ENCODE measurements at places on chromosomes 3 and 15. TPM values are rescaled to one million over a fixed set of nuclear protein-coding genes. Genes with fewer than 3 reads are reported as not detected.

The PDZRN3 gene
- total RNA-seq, result not detected

The PLSCR4 gene
- not detected for total RNA-seq

The PLSCR5 gene
- total RNA-seq, result not detected

The CLDN11 gene
- total RNA-seq, result 4.2 TPM

The SCAP gene
- 81.4 TPM for total RNA-seq

The SGO1 gene
- 16.4 TPM for total RNA-seq

DNA sequence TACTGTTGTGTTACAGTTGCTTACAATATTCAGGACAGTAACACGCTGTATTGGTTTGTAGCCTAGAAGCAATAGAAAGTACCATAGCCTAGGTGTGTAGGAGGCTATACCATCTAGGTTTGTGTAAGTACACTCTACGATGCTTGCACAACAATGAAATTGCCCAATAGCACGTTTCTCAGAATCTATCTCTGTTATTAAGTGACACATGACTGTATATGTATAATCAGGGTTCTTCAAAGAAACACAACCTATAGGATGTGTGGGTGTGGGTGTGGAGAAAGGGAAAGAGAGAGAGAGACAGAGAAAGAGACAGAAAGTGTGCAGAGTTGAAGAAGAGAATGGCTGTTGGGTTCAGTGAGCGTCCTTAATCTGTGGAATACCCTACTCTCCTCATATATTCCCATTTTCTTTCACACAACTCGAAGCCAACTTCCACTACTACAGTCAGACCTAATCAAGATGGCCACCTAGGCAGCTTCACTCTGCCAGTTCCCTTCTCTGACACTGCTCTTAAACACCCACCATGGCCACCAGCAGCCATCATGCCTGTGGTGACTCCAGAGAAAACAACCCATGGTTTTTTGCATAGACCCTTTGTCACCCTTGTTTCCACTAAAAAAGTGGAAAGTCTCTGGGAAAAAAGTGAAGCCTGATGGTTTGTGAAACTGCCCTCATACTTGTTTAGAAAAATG, 5.8 kb upstream of the PPP4R2 start:
- no peak for DNase-seq

- no peak for DNase-seq
These were observed 26.0 kb downstream of the CPNE4 start for GRCh38 chr3:132008837-132009236.

GRCh38 chr15:48361685-48362084, 30.5 kb downstream of the DUT start:
- DNase-seq, result no peak

DNA sequence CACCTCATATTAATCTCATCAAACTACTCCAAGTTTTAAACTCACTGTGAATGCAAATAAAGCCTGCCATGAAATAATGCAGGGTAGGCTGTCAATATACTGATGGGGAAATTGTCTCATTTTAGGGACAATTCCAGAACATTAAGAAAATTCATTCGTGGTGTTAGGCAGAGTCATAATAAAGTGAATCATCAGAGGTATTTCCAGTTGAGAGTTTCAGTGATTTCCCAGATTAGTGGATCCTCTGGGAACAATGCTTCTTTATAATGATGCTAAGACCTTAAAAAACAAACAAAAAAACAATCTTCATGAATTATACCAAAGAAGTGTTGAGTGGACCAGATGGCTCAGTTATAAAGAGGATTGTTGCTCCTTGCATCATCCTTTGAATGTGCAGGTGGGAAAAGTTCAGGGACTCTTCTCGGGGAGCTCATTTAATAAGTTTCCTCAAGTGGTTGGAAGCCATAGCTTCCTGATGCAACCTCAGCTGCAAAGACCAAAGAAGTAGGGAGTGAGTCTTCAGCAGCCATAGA, 360.9 kb upstream of the TRIM42 start:
- DNase-seq, result no peak

DNA sequence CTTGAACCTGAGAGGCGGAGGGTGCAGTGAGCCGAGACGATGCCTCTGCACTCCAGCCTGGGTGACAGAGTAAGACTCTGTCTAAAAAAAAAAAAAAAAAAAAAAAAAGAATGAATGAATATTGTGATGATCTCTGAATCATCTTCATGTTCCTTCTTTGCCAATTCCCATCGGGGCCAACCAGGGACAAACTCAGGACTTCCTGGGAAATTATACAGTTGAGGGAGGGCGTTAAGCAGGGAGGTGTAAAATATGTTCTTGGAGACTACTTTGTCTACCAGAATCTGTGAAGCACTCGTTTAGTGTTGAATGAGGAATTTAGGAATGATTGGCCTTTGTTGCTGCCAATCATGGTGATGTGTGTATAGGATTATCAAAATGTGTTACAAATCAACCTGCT, 210.6 kb downstream of the PTPRG start:
- no peak for DNase-seq

DNA sequence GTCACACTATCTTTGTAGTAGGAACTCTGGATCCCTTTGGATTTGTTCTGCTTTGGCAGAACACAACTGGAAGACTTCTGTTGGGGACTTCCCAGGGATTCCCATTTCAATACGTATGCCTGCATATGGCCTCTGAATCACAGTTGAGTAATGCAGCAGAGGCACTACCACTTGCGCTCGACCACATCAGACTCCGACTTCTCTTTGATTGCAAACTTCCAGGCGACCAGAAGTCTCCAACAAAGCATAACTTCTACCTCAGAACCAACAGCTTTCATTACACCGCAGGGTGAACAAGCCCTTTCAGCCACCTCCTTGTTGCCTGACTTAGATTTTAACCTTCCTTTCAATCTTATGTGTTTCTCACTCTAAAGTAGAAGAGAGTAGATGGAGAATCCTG, 924.4 kb downstream of the IGSF11 start:
- DNase-seq, result no peak

DNA sequence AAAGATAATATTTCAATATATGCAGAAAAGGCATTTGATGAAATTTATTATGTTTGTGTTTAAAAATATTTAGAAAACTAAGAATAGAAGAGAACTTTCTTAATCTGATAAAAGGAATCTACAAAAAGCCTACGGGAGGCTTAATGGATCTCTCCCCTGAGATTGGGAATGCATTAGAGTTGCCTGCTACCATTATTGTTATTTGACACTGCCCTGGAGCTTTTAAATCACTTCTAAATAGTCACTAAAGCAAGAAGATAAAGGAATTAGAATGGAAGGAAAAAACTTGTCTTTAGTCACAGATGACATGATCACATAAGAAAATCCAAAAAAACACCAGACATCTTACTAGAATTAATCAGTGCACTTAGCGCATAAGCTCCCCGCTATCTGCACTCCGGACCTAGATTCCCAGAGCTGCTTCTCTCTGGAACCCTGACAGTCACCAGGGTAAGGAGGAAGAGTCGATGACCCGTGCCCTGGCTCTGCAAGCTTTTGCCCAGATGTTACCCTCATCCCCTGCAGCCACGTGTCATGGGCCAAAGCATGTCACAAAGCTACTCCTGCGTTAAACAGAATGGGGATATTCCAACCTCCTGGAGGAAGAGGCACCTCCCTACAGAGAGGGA, 97.1 kb downstream of the MINAR1 start:
- no peak for DNase-seq

DNA sequence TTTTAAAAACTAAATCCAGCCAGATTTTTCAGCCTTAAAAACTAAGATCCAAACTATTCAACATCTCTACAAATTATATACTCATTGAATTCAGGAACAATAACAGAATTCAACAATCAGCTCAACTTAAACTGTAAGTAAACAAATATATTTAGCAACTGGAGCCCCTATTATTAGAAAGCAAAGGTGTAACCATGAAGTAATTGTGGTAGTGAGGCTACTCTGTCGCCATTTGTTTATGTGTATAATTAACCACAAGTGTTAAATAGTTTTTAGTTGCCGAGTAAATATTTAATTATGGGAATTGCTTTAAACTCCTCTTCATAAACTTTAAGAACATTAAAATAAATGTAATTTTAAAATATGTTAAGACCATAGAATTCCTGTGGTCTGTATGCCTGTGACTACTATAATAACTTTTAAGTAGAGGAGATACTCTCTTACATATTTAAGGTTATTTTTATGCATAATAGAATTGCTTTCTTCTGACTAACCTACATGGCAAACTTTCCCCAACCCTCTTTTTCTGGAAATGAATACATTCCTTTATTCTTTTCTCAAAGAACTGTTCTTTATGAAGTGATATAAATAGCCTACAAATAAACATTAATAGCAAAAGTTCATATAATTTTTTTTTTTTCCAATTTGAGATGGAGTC, 51.2 kb downstream of the MFN1 start:
- DNase-seq, result no peak

DNA sequence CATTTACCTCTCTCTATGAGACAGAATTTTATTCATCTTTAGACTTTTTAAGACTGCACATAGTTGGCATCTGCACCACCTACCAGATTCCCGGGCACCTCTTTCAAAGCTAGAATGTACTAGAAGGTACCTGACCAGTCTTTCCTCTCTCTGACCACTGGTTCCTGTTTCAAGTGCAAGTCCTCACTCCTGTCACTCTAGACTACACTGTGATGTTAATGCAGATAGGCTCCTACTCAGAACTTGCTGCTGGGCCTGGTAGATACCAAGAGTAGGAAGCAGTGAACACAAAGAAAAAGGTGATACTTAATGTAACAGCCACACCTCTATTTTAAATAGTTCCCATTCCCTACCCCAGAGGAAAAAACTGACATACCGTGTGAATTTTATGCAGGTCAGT, 8.1 kb upstream of the TCAIM start:
- DNase-seq, result no peak

GRCh38 chr3:43073836-43074220, 32.1 kb downstream of the POMGNT2 start:
- DNase-seq, result no peak

GRCh38 chr3:115350606-115351005, 203.5 kb upstream of the ZBTB20 start:
- no peak for DNase-seq

DNA sequence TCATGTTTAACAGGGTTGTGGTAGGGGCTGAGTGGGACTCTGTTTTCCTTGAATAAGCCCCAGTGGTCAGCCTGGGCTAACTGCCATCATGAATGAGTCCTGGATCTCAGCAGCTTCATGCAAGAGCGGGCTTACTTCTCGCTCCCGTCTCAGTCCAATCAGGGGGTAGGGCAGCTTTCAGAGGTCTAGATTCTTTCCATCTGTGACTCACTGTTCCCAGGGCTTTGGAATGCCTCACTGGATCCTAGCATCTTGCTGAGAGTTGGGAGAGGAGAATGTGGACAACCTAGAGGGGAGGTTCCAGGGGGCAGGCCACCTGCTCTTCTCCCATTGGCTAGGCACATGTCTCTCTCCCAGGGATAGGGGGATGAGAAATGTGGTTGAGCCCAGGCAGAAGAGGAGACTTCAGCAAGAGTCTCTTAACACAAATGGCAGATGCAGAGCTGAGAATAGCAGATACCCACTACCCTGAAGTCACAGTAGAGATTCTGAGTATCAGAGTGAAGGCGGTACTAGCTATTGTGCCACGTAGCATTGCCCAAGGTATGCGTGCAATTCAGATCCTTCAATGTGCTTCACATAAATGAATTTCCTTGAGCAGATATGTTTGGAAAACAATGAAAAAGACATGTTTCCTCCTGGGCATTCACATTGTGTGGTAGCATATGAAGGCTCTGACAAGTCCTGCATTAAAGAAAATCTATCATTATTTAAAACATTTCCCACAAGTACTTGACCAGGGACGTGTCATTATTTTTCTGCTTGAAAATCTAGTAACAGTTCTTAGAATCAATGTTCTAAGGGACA, 257.7 kb upstream of the PROK2 start:
- no peak for DNase-seq

GRCh38 chr3:71564361-71564760, 19.2 kb downstream of the FOXP1 start:
- DNase-seq, result no peak

GRCh38 chr3:11643201-11643603, 513 bp downstream of the VGLL4 start:
- DNase-seq, result peak; percentile 28

DNA sequence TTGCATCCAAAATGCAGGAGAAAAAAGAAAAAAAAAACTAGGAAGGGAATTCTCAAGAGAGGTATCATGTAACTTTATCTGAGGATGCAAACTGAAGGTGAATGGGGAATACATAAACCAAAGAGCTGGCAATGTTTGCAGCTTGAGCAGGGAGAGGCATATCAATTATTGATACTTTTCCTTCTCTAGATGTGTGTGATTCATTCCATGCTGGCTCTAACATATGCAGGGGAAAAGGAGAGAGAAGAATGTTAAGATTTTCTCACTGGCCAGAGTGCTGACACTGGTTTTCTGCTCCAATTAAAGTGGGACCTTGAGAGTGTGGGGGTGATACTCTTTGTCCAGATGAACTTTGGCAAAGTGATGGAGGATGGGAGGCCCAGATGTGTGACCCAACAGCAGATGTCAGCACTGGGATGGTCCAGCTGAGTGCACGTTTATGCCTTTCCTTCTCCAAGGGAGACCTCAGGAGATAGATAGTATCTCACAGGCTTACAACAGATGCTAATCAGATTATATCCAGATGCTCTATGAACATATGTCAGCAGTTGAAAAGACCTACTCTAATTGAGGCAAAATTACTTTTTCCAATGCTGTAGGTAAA, 50.0 kb upstream of the PSMD6 start:
- no peak for DNase-seq

DNA sequence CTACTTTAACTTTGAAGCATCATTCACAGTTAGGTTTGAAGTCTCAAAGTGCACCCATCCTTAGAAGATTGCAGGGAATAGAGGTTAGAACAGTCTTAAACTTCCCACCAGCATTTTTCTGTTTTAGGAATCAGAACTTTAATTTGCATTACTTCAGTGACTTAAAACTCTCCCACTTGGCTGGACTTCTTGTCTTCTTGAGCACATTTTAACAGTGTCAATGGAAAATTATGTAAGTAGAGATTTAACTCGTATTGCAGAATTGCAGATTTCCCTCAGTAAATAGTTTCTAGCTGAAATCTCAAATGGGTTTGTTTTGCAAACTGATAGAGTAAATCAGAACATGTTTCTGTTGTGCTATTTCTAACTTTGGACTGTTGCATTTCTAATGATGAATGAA, 369.6 kb downstream of the OTOL1 start:
- no peak for DNase-seq

- DNase-seq, result no peak
These were observed 143.9 kb upstream of the UMPS start for GRCh38 chr3:124586126-124587052.
